ENCODE measurements at places on chromosomes 5 and 9.
A peak's percentile ranks its signal among the peaks of the same experiment; 100 is the strongest.

- no peak for DNase-seq
These were observed 117.9 kb downstream of the TMEM161B start for GRCh38 chr5:88150747-88151146.

GRCh38 chr5:154713615-154714125, 41.5 kb upstream of the LARP1 start:
- DNase-seq = no peak

GRCh38 chr5:1331861-1332405, 13.0 kb downstream of the CLPTM1L start:
- no peak for DNase-seq

- DNase-seq = no peak
These were observed 133.7 kb upstream of the IQGAP2 start for GRCh38 chr5:76269259-76269931.

DNA sequence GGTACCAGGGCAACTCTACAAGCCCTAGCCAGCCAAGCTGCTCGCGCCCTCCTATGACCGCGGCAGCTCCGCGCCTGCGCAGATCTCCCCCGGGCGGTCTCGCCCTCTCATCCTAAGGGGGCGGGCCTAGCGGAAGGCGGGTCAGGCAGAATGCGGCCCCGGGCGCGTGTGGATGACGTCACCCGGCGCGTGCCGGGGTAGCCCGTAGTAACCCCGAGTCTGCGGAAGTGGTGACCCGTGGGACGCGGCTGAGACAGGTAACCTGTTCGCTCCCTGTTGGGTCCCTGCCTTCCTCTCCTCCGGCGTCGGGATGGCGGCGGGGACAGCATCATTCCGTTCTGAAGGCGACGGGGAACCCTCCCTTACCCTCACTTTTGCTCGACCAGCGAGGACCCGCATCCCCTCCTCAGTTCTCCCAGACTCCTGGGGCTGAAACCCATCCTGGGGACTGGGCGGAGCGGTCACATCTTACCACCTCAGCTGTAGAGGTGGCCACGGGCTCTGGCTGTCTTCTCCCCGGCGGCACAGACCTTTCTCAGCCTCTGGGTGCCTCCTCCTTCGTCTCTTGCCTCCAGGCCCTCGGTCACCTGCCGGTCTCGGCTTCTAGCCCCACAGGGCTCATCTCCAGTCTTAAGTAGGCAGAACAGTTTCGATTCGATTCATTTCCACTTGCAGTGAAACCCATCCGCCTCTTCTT, at the start of gene AOPEP:
TSS of gene AOPEP (plus strand) at position 205 of the 697 bp plus-strand sequence. CDS start 33,085 bp downstream, outside the sequence.
- DNase-seq = peak; percentile 79

GRCh38 chr9:124074746-124075145, 63.2 kb downstream of the LHX2 start:
- no peak for DNase-seq

DNA sequence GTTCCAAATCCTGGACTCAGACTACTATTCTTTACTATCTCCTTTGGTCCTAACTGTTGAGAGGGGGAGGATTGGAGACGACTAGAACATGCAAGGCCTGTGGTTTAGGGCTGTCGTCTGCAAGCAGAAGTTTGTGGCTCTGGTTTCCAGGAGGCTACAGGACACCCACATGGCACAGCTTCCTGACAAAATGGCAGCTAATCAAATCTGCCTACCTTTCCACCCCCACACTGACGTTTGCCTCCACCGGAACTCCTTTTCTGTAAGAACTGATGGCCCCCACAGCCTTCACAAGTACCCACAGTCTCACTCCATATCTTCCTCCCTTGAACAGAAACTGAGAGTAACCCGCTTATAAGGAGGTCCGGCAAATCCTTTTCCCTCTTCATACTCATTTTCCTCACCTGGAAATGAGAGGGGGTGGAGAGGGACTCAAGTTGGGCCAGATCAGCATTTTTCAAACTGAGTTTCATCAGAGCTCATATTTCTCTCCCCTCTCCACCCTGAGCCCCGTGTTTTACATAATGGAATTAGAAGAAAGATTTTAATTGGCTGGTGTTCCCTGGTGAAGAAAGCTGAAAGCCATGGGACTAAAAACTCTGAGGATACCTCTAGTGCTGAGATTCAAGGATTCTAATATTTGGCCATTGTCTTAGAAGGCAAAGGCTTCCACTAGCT, 5.2 kb downstream of the SLC31A2 start:
- DNase-seq = no peak

DNA sequence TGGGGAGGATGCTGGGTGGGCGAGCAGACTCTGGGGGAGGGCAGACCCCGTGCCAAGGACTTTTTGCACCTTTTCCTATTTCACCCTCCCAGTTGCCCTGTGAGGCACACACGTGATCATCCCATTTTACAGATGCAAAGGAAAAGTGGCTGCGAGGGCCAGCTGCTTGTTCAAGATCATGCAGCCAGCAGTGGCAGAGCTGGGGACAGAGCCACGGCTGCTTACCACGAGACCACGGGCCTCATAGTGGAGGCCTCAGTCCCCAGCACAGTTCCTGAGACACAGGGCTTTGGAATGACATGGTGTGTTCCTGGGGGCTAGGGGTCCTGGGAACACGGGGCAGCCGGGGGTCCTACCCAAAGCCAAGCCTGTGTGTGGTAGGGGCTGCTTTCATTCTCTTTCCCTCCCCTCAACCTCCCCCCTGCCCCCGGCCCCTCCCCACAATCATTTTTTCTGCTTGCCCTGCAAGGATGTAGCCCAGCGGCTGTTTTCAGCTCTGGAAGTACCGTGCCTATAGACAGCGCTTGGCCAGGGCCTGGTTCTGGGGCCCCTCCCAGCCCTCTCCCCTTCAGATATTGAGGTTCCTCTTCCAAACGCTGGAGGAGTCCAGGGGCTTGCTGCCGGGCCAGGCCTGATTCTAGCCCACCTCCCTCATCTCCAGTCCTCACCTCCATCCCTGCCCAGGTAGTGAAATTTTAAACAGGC, 58.5 kb upstream of the IER5L start:
- DNase-seq = no peak

GRCh38 chr9:132517815-132518550, 64.4 kb upstream of the BARHL1 start:
- DNase-seq = no peak

- DNase-seq = no peak
These were observed 139.9 kb downstream of the FANCC start for GRCh38 chr9:95177617-95178016.

DNA sequence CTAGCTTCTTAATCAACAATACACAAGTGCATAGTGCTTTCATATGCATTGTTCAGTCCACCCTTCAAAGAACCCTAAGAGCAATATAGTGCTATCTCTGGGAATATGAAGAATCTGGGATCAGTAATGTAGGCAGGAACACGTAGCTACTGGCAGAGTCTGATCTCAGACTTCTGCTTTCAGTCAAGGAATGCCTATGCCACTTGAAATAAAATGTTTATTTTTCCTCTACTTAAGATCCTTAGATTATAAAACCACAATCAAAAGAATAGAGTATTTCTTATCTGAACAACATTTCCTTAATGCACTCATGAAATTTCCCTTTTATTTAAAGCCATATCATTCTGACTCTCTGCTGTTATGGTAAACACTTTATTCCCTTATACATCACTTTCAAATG, 1407.8 kb upstream of the C9orf72 start:
- no peak for DNase-seq

DNA sequence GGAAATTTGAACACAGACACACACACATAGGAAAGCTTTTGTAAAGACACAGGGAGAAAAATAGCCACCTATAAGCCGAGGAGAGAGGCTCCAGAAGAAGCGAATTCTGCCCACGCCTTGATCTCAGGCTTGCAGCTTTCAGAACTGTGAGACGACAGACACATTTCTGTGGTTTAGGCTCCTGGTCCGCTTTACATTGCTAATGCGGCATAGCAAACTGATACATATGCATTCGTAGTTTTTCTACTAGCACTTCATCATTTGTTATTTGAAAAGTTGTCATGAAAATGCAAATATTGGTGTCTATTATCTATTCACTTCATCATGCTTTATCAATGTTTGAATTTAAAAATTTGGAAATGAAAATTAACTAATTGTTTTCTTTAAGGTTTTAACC, 674.9 kb downstream of the SEMA5A start:
- no peak for DNase-seq

DNA sequence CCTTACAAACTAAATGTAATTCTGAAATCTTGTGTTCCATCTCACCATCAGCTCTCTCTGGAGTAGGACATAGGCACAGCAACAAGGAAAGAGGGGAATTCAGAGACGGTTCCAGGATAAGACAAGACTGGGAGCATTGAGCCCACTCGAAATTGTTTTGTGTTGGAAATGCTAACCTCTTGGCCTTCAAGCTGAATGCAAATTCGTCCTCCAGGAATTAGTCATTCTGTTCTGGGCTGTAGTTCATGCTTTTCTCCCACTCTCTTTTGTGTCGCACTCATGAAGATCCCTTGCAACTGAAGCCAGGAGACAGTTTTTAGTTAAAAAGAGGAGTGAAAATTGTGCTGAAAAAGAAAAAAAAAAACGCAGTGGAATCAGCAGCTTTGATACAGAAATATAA, 121.7 kb upstream of the SEMA6A start:
- no peak for DNase-seq

DNA sequence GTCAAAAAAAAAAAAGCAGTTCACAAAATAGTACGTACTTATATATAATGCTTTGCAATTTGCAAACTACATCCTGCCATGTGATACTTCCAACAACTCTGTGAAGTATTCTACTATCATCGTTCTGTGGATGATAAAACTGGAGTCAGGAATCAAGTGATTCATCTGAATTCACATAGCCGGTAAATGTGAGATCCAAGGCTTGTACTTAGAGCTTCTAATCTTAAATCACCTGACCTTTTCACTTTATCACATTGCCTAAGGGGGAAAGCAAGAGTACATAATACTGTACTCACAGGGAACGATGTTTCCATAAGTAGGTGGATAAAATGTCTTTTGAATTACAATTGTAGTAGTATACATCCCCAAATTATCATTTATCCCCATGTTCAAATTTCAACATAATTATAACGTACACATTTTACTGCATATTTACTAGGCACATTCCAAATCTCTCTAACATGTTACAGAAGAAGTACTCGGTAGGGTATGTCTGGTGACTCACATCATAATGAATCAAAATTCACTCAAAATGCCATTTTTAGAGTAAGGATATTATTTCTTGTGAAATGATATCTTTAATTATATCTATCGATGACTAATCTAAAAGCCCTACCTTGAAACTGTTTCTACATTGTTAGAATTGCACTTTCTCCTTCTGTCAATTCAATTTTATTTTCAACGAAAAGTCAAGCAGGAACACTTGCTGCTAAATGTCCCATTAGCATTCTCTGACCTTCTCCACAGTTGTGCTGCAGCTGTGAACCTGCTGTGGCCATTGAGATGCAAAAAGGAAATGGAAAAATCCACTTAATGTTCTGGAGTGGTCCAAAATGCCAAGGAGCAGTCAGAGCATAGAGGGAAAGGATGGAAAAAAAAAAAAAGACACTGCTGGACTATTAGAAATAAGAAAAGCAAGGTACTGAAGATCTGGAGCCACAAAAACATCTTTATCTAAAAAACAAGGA, 78.9 kb downstream of the OR2K2 start:
- DNase-seq = no peak

- DNase-seq = no peak
These were observed 73.4 kb downstream of the SGCD start for GRCh38 chr5:156400231-156400986.

DNA sequence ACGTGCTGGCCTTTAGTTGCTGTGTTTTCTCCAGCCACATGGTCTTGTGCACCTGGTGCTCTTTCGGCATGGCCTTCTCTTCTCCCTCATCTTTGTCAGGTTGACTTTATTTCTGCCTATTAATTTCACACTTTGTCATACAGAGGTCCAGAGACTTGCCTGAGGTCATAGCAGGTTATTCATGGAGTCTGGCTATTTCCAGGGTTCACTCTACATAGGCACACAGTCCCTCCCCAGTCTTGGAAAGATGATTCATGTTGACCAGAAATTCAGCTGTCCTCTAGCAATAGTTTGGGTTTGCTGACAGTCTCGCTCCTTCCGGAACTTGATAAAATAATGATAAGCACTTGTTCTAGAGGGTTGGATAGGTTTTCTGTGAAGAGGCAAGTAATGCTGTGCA, 81.6 kb downstream of the ARHGAP26 start:
- no peak for DNase-seq

DNA sequence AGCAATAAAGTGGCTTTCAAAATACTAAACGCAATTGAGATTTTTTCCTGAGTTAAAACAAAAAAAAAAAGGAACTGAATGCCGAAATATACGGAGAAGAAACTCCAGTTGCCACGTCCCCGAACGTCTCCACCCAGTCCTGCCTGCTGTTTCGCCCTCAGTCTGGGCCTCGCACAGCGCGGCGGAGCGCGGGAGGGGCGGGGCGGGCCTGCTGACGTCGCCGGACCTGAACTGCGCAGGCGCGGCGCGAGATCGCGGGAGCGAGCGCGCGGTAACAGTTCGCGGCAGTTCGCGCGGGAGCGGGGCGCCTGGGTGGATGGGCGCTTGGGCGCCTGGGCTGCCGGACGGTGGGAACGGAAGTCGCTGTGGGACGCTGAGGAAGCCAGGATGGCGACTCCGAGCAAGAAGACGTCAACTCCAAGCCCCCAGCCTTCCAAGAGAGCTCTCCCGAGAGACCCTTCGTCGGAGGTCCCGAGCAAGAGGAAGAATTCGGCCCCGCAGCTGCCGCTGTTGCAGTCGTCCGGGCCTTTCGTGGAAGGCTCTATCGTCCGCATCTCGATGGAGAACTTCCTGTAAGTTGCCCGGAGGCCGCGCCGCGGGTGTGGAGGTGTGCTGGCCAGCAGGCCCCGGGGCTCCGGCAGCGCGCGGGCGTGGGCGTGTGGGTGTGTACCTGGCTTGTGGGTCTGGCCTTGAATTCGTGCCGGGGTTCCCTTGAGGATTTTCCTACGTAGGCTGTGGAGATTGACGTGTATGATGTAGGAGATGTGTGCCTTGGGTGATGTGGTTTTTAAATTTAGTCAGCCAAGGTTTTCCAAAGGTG, at the start of gene SMC5:
TSS of gene SMC5 (plus strand) at position 287 of the 820 bp plus-strand sequence. CDS start at position 388, 101 bp downstream.
- peak; percentile 86 for DNase-seq

GRCh38 chr5:36305571-36306326, 4.0 kb upstream of the RANBP3L start:
- peak; percentile 68 for DNase-seq

DNA sequence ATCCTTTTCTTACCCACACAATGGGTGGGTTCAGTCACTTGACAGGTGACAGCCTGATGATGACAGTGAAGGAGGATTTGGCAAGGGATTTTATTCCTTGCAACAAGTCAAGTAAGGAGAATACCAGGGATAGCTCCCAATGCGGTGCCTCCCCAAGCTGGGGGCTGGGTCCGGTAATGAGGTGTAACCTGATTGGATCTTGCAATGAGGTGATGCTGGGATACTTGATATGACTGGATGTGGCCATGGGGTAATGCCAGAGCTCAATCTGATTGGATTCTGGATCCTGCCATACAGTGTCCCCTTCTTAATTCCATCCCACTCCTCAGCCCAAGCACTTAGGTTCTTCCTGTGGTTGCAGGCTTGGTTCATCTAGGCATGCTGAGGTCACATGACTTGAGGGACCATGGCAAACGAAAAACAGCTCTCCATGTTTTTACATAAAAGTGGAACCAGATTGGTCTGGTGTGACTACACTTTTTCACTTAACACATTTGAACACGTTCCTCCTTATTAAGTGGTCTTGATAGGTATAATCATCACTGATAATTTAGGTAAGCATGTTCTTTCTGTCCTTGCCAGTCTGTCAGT, 181.1 kb downstream of the PDZD2 start:
- no peak for DNase-seq

Measured in smooth muscle cell of the brain vasculature (primary cell).